ENCODE measurements at places on chromosomes 11 and 22.

DNA sequence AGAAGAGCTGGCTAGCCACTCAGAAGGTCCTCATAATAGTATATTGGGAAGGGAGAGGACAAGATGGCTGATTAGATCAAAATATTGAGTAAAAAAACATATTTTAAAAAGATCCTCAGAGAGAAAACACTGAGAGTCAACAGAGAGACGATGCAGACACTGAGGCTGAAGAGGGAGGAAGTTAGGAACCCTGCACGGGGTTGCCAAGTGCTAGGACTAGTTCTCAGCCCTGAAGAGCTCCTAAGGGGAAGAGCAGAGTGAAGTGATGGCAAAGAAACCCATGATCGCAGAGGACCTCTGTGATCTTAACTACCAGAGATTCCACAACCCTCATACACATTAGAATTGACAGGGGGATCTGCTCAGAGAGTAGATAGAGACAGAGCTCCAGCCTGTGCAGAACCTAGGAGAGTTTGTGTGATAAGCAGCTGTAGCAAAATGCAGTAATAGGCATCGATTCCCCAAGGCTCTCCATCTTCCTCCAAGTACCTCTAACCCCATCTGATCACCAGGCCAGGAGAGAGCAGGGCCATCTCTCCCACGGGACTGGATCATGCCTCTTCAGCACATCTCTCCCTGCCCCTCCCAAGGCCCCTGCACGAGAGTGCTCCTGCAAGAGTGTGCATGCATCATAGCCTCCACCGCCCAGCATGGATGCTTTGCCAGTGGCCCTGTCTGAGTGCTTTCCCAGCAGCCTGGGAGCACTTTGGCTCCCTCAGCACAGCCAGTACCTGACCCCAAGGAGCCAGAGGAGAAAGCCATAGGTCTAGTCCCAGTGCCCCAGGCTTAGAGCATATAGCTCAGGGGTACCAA is 41.2 kb upstream of the ARL14EP start:
- DNase-seq: no peak

- DNase-seq: no peak
These were observed 200.4 kb downstream of the KIF18A start for GRCh38 chr11:27907530-27907929.

GRCh38 chr22:47548953-47549740 is 786.7 kb downstream of the TBC1D22A start:
- DNase-seq: no peak

DNA sequence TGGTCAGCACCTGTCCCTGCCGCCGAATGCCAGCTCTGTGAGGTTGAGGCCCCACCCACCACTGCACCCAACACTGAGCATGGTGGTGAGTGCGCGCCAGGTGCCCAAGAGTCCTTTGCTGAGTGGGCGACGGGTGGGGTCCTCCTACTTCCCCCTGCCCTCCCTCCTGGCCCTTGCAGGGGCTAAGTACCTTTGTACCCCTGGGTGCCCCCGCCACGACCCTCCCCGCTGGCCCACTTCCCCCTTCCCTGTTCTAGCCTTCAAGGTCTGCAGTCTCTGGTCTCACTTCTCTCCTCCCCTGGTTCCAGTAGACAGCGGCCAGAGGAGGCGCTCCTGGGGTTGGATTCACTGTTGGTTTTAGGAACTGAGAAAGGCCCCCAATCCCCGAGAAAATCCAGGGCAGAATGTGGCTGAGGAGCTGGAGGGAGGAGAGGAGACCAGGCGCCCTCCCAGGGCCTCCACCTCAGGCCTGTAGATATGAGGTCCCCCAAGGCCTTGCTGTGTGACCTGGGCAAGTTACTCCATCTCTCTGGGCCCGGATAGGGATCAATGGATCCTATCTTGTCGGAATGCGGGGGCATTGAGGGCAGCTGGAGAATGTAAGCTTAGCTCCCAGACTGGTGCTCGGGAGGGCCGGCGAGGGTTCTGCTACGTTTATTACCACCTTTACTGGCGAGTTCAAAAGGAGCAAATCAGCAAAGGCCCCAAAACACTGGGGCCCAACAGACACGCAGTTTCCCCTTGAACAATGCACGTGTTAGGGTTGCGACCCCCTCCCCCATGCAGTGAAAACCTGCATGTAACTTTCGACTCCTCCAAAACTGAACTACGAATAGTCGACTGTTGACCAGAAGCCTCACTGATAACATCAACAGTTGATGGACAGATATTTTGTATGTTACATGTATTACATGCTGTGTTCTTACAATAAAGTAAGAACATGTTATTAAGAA is 31.9 kb upstream of the SMIM38 start:
- no peak for DNase-seq

- no peak for DNase-seq
These were observed 35.7 kb upstream of the RAB1B start for GRCh38 chr11:66232769-66233168.

- DNase-seq: no peak
These were observed 456 bp downstream of the AAMDC start for GRCh38 chr11:77821349-77821851.

All from T-helper 1 cell (primary cell).